A172 (cell line): ENCODE measurements at places on chromosomes 1 and 21. TPM values are rescaled to one million over a fixed set of nuclear protein-coding genes. Genes with fewer than 3 reads are reported as not detected.
A peak's percentile ranks its signal among the peaks of the same experiment; 100 is the strongest.

- DNase-seq = no peak
Observed at GRCh38 chr1:86956221-86956620, 41.8 kb downstream of the HS2ST1 start.

DNA sequence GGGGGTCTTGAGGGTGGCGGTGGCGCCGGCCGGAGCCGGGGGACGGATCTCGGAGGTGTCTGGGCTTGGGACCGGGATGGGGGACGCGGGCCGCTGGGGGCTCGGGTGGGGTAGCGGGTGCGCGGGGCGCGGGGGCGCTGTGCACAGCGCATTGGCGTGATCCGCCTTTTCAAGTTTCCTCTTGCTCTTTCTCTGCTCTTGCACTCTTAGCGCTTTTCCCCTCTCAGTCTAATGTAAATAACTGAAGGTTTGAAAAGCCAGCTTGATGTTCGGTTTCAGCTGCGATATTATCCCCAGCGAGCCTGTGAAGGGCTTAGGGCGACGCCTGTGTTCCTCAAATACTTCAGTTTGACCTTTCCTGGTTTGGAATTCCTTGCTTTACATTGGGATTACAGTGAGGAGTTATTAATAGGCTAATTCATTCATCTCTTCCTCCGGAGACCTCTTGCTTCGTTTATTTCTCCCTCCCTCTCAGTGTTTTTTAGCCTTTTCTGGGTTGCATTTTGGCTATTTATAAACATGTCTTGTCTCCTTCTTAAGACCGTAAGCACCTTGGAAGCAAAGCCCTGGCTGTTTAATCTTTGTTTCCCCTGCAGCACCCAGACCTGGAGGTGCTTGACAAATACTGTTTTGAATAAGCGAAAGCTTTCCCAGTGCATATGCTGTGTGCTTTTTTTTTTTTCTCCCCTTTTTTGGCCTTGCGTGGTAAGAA is 693 bp downstream of the RAB4A start:
- DNase-seq = peak; percentile 44

- DNase-seq = no peak
Observed at GRCh38 chr1:41160498-41161110, 81.5 kb downstream of the SCMH1 start.

DNA sequence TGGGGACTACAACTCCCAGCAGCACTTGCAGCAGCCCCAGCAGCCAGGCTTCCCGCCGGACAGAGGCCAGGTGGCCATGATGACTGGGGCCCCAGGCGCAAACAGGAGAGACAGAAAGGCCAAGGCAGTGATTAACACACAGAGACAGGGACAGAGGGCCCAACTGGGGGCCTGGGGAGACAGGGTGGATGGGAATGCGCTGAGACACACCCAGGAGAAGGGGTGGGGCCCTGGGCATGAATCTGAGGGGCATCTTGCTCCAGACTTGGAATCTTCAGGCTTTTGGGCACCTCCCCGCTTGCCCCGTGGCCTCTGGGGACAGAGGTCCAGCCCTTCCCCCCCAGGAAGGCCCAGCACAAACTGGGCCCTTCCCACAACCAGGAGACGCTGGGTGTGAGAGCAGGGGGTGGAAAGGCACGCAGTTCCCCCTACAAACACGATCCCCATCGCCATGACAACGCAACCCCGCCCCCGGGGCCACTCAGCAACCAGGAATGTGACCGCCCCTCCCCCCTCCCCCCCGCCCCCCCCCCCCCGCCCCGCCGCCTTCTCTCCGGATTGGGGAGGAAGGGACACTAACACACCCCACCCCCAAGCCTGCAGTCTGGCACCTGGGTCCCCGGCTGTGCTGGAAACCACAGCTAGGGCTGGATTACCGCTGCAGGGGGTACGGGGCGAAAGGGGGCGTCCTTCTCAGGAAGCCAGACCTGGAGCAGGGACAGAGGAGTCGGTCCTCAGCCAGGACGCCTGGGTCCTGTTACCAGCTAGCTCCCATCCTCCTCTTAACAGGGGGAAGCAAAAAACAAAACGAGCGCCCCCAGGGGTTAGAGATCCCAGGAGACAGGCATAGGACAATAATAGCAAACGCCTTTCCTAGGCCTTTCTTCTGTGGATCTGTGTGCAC is 4.5 kb downstream of the HDGF start:
- peak; percentile 95 for DNase-seq

DNA sequence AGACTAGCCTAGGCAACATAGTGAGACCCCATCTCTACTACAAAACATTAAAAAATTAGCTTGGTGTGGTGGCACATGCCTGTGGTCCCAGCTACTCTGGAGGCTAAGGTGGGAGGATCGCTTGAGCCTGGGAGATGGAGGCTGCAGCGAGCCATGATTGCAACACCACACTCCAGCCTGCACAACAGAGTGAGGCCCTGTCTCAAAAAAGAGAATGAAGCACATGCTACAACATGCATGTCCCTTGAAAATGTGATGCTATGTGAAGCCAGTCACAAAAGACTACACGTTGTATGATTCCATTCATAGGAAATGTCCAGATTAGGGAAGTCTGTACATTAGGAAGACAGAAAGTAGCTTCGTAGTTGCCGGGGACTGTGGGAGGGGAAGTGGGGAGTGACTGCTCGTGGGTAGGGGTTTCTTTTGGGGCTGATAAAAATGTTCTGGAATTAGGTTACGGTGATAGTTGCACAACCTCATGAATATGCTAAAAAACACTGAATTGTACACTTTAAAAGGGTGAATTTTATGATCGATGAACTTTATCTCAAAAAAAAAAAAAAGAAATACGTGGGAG is 202.1 kb downstream of the KAZN start:
- no peak for DNase-seq

DNA sequence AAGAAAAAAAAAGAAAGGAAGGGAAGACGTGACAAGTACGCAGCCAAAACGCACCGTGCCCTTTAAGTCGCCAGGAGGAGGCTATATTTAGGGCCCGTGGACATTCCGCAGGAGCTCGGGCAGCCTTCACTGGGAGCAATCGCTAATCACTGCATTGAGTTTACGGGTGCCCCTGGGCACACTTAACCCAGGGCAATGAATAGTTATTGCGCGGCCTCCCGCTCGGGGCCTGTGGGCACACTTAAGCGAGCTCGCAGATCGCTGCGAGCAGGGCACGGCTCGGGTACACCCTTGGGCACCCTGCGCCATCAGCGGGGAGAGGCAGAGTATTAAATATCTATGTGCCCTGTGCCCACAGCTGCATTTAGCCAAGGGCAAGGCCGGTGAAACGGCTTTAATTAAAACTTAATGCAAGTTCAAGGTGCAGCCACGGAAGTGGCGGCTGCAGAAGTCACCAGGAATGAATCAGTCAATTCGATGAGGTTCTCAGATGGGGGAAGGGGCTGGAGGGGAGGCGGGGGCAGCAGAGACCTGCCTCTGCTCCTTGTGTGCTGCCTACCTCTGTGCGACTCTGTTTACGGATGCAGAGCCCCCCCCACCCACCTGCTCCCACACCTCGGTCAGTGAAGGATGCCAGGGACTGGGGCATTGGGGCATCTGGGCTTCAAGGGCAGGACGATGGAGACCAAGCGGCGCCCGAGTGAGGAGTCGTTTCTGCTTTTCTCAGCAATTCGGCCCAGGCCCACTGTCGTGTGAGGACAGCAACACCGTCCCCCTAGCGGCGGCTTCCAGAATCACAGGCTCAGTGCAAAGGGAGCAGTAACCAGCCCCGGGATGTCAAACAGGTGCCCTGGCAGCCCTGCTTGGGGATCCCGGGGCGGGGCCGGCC is 51.8 kb upstream of the TARDBP start:
- peak; percentile 47 for DNase-seq

DNA sequence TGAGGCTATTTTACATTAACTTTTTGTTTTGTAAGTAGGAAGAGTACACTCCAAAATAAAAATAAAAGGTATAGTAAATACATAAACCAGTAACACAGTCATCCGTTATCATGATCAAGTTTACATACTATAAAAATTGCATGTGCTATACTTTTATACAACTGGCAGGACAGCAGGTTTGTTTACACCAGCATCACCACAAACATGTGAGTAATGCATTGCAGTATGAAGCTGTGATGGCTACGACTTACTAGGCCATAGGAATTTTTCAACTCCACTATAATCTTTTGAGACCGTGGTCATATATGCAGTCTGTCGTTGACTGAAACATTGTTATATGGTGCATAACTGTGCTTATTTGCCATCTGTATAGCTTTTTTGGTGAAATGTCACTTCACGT is 106.2 kb downstream of the CENPF start:
- no peak for DNase-seq

DNA sequence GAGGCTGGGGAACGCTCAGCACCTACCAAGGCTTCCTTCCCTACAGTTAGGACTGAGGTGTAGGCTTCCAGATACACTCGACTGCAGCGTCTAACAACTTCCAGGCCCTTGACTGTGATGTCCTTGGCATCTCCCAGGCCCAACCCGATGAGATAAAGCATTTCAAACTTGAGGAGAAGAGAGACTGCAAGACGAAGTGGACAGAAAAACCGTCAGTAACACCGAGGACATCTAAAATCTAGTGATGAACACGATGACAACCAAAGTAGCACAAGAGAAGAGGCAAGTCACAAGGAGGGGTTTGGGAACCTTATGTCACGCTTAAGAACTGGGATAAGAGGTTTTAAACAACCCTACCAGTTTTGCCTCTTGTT is 314 bp downstream of the DPH5 start:
- no peak for DNase-seq

DNA sequence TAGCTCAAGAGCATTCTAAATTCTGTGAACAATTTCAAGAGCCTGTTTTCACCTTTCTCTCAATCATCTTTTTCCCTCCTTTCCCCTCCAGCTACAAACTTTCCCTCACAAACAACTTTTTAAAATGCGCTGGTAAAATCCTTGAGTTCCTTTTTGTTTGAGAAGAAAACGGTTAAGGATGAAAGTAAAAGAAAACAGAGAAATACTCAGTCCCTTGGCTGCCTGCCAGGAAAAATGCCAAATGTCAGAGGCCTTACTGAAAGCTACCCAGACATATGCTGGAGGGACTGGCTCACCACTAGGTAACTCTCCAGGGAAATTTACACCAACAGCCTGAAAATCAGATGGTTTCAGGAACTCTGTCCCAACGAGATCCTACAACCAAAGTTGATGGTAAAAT is 11.0 kb upstream of the SERBP1 start:
- no peak for DNase-seq

EFNA3 gene
- 1.5 and 2.5 TPM in 2 replicates for total RNA-seq

DNA sequence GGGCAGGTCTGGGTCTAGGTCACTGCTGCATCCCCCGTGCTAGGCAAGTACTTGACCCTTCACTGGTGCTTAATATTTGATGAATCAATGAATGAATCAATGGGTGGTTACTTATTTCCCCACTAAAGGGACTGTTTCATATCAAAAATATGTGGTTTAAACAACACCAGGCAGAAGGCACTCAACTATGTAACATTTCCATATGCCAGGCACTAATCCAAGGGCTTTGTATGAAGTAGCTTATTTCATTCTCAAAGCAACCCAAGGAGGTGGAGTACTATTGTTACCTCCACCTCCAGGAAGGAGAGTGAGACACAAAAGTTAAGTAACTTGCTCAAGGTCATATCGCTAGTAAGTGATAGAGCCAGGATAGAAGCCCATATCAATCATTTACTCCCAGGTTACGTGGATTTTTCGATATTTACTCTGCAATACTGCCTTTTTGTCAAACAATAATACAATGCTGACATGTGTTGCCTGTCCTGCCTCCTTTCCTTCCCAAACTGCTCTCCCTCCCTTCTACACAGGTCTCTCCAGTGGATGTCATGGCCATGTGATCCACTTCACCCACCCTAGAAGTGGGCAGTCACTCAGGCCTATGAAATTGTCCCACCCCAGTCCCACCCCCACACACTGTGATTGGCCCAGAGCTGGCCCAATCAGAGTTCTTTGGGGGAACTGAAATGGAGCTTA is 142.8 kb downstream of the ETS2 start:
- no peak for DNase-seq

PCAT6 gene
- total RNA-seq = not detected in 2 replicates

GRCh38 chr1:225871359-225872074 is 10.7 kb downstream of the TMEM63A start:
- no peak for DNase-seq

DNA sequence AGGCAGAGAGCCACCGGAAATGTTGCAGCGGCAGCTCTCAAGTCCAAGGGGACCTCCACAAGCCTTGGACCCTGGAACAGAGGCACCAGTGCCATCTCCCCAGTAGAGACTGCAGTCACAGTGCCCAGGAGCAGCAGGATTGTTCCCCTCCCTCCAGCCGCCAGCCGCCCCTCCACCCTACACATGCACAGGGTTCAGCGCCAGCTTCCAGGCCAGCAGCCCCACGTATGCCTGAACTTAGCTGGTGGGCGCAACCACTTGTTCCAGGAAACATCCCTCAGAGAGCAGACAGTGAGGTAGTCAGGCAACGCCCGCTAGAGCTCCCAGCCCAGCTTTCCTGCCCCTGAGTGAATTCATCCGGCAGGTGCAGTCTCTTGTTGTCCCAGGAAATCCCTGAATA is 1098.1 kb upstream of the NCAM2 start:
- DNase-seq = no peak

DNA sequence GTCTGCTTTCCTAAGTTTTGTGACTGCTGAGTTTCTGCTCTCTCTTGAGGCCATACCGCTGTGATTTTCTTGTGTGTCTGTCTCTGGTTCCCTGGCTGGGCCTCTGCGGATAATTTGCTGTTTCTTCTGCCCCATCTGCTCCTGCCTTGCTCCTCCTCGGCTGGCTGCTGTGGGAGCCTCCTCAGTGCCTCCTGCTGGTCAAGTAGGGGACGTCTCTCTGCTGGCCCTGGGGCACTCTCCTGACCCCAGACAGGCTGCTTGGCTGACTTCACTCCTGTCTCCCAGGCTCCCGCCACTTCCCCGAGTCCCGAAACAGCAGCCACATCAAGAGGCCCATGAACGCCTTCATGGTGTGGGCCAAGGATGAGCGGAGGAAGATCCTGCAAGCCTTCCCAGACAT is 28.5 kb downstream of the ETNK2 start:
- DNase-seq = no peak

DNA sequence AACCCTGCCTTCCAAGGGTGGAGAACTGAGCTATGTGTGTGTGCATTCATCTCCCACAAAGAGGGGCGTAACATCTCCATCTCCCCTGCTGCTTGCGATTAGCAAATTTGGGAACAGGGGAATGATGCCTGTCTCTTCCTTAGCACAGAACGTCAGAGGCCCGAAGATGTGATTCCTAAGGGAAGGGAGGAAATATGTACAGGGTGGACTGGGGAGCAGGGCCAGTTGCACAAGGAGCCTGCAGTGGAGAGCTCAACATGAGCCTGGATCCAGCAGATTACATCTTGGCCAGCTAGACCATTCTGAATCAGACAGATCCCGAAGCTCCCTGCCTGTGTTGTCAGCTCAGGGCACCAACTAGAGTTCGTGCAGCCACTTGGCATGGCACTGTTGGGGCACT is 118.1 kb downstream of the NGF start:
- DNase-seq = no peak

- no peak for DNase-seq
Observed at GRCh38 chr1:181089017-181089675, 646 bp downstream of the IER5 start.
